NCI-H1417 treated with DMSO at 0.1 percent for 48 hours (cell line): ENCODE measurements at places on chromosomes 5 and 9.

DNA sequence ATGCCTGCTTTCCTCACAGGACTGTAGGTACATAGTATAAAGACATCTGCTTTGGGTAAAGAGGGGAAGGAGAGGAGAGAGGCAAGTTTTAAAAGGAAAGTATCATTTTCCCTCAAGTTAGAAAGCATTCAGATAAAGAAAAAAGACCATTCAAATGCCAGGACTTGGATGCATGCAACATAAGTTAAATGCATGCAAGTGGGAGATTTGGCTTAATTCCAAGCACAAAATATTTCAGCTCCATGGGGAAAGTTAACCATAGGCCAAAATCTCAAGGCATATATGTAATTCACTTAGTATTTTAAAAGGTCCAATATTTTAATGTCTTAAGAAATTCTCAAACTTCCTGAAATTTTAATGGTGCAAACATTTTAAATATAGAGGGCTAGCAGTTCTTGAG, 36.4 kb downstream of the POU5F2 start:
- DNase-seq, result no peak

GRCh38 chr5:124446120-124446519, 300.3 kb downstream of the ZNF608 start:
- no peak for DNase-seq

- DNase-seq, result no peak
These were observed 348.0 kb downstream of the NPR3 start for GRCh38 chr5:33059081-33059480.

DNA sequence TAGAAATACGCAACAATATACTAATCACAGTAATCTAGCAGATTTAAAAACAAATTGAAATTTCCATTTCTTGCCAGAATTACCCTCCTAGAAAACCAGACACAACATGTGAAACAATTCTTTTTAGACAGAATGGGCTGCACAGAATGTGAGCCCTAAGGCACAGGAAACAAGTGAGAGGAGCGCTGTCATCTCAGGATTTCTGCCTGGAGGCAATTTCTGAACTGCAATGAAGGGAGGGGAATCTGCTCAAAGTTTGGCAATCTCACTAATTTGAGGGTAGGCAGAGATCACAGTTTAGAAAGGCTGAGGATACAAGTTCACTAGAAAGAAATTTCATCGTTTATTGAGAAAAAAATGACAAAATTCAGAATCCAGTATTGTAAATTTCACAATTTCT, 70.3 kb downstream of the INIP start:
- DNase-seq, result no peak

DNA sequence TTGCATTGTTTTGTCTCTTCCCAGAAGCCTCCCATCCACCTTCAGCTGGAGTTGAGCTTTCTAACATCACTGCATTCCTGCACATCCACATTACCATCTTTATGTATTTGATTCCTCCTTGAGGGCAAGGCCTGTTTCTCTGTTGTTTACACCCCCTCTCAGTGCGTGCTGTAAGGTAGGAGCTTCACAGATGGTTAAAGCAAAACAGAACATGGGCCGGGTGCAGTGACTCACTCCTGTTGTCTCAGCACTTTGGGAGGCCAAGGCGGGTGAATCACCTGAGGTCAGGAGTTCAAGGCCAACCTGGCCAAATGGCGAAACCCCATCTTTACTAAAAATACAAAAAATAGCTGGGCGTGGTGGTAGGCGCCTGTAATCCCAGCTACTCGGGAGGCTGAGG, 110.9 kb downstream of the KCNIP1 start:
- no peak for DNase-seq
